Pulmonary artery endothelial cell (primary cell): ENCODE measurements at places on chromosomes 3 and 15.

DNA sequence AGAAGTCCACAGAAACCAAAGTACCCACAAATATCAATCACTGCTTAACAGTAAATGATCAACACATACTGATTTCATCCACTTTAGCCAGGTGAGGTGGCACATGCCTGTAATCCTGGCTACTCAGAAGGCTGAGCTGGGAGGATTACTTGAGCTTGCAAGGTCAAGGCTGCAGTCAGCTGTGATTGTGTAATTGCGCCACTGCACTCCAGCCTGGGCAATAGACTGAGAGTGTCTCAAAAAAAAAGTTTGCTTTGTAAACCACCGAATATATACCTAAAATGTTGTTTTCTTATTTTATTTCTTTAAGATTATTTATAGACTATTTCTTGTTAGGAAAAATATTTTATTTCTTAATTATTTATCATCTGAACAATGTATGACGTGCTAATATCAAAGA, 8.7 kb upstream of the ATP13A4 start:
- DNase-seq, result no peak

- no peak for DNase-seq
These were observed 18.1 kb downstream of the MB21D2 start for GRCh38 chr3:192899540-192899982.

DNA sequence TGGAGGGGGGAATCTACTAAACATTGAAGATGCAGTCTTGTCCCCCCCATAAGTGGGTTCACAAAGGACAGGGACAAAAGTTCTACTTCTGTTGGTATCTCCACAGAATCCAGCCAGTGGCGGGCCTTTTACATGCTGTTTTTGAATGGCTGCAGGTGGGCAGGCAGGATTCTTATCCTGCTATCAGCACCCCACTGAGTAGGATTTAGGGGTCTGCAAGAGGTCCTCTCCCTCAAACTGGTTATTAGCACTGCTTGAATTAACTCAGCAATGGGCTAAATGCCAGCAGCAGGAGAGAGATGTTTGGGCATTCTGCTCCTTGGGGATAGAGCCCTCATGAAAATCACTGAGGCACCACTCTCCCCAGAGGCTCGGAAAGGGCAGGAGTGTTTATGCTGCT, 40.3 kb downstream of the SEMA5B start:
- no peak for DNase-seq

DNA sequence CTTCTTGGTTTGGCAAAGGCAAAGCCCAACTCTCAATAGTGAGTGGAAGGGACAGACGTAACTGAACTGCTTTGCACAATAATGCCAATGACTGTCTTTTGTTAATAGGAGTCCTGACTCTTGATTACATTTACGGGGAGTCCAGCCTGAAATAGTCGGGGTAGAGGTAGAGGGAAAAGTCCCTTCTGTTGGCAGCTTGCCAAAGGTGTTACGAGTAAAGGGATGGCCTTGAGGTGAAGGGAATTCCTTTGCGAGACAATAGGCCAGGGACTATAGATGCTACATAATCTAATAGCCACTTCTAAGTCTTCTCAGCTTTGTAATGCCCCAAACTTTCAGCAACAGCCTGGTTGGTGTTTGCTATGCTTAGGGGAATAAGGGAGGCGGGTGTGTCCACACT, 2.2 kb upstream of the SENP2 start:
- DNase-seq, result no peak

- no peak for DNase-seq
These were observed 573.8 kb upstream of the NAALADL2 start for GRCh38 chr3:174285242-174285864.

GRCh38 chr3:163730684-163731083, 1347.6 kb downstream of the SI start:
- no peak for DNase-seq

GRCh38 chr3:78634316-78634715, 1133.5 kb downstream of the ROBO1 start:
- DNase-seq, result no peak

DNA sequence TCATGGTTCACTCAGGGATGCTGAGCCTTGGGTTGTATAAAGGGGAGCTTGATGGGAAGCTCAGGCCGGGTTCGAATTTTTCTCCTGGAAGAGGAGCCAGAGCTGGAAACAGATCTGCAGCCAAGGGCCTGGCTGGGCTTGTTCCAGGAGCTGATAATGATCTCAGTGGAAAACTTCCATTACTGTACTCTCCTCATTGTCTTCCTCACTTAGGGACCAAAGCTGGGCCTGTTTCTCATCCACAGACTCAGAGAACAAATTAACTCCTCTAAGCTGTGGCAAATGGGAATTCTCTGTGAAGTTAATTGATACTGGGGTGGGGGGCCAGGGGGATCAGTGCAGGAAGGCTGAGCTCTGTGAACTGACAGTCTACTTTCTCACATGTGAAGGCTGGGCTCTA, 92.0 kb downstream of the PRICKLE2 start:
- no peak for DNase-seq
